ENCODE measurements at places on chromosomes 3 and 15.

DNA sequence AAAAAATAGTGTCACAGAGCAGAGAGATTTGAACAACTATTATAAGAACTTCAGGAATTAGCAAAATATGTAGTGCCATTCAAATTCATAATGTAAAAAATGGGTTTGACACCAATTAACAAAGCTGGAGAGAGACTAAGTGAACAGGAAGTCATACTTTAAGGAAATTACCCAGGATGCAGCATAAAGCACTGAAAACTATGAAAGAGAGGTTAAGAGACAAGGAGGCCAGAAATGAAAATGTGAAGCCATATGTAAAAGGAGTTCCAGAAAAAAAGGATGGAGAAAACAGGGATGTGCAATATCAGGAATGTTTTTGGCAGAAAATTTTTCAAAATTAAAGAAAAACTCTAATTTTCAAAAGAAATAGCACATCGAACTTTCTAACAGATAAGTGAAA lies 57.6 kb downstream of the SLCO2A1 start:
- DNase-seq, result no peak

DNA sequence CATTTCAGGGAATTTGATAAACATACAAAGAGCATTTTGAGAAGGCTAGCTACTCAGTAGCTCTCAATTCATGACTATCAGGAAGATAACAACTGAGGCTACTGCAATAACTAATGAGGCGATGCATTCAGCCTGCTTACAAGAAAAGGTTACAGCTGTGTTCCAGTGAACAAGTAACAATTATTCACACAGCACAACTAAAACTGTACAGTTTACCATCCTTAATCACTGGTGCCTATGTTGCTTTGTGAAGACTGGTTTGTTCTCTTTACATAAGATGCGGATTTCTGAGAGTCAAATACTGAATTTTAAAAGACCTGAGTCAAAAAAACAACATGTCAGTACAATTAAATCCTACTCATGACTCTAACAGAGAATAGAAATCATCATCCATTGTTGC lies 526.3 kb downstream of the OTOL1 start:
- peak; percentile 76 for DNase-seq

DNA sequence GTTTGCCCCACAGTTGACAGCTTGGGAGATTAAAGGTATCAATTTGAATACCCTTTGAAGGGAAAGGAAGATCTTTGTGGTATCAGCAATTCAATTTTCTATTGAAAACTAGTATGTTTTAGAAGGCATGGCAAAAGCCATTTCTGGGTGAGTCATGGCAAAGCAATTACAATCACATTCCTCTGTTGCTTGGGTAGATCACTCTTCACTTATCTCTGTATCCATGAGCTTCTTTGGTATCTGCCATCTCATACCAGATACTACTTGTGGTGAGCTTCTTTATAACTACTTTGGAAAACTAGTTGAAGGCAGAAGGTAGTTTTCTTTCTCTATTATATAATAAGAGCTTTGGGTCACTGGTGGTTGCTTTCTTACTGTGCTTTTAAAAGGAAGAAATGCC lies 28.3 kb upstream of the LSAMP start:
- DNase-seq, result no peak

GRCh38 chr3:50256978-50257890 lies 11.7 kb upstream of the SEMA3B start:
- DNase-seq, result no peak

DNA sequence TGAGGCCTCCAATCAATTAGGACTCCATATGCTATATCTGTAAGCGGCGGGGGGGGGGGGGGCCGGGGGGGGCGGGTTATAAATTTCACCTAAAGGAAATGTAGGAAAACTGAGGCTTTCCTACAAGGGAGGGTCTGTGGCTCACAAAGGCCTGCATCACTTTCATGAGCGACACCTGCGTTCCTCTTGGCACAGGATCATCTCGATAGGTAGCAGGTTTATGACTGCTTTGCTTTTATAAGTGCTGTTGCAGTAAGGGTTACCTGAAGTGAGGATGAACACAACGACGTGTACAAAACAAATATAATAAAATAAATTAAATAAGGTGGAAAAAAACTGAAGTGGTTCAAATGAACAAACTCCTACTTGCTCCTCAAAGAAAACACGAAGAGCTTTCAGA lies 194.3 kb downstream of the FOXP1 start:
- no peak for DNase-seq

DNA sequence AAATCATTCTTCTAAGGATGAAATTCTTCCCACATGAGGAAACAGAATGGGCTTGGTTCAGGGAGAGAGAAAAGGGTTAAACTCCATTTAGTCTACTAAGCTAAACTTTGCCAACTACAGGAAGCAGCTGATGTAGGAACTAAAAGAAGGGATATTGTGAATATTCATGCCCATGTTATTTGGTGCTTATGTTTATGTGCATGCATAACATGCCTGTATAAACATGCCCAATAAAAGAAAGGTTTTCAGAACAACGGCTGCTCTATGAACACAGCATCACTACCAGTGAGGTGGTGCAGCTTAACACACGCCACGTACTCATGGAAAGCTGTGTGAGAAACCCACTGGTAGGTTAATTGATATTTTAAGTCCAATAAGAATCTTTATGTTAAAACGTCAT lies 59.4 kb upstream of the VGLL4 start:
- DNase-seq, result no peak

- DNase-seq, result no peak
Measured at GRCh38 chr3:179281825-179282224, 30.9 kb upstream of the KCNMB3 start.

DNA sequence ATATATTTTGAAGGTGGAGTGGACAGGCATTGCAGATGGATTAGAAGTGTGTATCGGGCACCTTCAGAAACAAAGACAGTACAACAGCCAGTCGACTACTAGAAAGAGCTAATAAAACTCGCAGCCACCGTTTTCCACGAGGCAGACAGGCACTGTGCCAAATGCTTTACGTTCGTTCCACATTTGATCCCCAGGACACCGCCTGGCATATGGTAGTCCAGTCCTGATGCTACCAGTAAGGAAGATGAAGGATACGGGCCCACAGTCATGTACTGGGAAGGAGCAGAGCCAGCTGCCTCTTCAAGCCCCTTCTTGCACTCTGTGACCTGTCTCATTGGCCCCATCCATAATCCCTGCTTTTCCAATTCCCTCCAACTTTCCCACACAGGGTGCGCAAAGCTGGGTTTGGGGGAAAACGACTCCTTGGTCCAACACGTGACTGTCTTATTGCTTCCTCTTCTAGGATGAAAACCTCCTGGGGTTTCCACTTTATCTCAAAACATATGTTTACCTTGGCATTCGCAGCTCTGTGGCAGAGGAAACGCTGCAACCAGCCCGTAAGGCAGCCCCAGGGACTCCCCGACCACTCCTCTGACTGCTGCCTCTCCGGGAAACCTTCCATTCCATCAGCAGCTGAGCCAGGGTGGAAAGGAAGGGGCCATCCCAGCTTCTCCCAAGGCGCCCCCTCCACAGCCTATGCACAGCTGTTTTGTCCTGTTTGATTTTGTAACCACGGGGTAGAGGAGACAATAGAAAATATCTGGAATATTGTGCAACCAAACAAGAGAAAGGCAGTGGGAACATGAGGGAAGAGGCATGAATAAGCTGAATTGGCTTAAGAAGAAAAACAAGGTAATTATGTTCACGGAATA lies 107.4 kb downstream of the ADAMTS17 start:
- no peak for DNase-seq

DNA sequence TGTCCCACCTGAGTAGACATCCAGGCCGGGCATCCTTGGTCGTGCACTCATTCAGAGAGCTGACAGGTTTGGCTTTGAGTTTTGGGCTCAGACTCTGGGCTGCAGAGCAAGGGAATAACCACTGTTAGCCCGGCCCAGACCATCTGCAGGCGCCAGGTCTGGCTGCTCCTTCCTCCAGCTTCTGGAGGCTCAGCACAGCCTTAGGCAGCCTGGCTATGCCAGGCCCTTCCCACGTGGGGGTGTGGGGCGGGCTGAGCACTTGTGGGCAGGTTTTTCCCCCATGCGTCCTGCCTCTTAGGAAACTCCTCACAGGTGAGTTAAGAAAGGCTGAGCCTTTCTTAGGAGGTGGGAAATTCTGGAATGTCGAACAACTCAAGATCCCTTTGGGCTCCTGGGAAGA lies 11.2 kb downstream of the PLA2G4B start:
- no peak for DNase-seq
